HT1080 (cell line): ENCODE measurements at places on chromosomes 5 and 9. TPM values are rescaled to one million over a fixed set of nuclear protein-coding genes. Genes with fewer than 3 reads are reported as not detected.

NDOR1 gene
- 17.9 and 26.2 TPM in 2 replicates for total RNA-seq

PCDHGA8 gene
- total RNA-seq: 0.17 and 0.61 TPM in 2 replicates

PCDHGC3 gene
- total RNA-seq: 36.5 and 44.6 TPM in 2 replicates

PCDHGA11 gene
- total RNA-seq: 0.42 and 0.50 TPM in 2 replicates

BARX1 gene
- not detected in 2 replicates for total RNA-seq

MARVELD2 gene
- 0.17 and 0.23 TPM in 2 replicates for total RNA-seq

GABBR2 gene
- total RNA-seq: 1.9 and 3.7 TPM in 2 replicates

SLC34A1 gene
- 0.10 and 0.34 TPM in 2 replicates for total RNA-seq

DNA sequence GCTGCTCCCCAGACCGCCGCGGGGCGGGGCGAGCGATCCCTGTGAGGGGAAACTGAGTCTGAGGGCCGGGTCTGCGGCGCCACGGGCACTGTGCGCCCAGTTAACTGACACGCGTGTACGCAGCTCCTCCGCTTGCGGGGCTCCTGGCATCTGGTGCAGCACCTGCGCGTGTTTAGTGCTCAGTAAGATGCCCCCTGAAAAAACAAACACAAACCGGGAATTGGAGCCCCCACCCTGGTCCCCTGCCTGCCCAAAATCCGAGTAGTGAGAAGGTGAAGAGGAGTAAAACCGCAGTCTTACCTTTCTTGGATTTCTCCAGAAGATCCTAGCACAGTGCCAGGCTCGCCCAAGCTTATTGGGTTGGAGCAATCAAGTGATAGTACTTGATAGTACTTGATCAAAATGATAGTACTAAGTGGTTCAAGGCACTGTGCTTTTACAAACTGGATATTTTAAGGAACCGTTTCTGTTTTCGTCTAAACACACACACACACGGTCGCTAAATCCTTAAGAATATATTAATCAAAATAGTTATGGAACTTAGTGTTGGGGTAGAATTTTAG, 2.7 kb upstream of the TRAF1 start:
- DNase-seq: no peak

- peak; percentile 7 for DNase-seq
Measured at GRCh38 chr9:20125727-20126126, 336.9 kb upstream of the SLC24A2 start.

- peak; percentile 41 for DNase-seq
Measured at GRCh38 chr5:143134900-143135299, 268.6 kb downstream of the NR3C1 start.

DNA sequence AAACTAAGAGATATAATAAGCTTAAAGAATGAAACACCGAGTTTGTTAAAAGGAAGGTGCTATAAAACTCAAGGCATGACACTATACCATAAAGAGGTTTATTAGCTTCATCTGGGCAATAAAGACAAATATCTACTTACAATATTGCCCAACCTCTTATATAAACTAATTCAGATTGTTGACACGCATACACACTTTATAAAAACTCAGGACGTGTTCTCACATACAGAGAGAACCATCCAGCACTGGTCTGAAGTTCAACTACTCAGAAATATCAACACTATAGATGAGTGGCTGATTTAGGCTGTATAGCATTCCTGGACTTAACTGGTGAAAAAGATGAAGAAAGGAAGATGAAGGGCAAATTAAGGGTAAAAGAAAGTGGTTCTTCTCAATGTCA, 81.2 kb downstream of the FRMD3 start:
- no peak for DNase-seq

- peak; percentile 32 for DNase-seq
Measured at GRCh38 chr5:173581408-173582215, 34.8 kb downstream of the BOD1 start.

DNA sequence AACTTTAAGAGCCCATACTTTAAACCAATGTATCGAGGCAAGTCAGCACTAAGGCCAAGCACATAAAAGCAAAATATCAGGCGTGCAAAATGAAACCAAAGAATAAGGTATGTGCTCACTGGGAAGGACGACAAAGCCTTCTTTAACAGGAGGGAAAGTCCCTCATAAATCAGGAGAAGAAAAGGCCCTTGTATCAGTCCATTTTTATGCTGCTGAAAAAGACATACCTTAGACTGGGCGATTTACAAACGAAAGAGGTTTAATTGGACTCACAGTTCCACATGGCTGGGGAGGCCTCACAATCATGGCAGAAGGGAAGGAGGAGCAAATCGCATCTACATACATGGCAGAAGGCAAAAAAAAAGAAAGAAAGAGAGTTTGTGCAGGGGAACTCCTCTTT, 68.9 kb downstream of the UBE2QL1 start:
- DNase-seq: no peak

DNA sequence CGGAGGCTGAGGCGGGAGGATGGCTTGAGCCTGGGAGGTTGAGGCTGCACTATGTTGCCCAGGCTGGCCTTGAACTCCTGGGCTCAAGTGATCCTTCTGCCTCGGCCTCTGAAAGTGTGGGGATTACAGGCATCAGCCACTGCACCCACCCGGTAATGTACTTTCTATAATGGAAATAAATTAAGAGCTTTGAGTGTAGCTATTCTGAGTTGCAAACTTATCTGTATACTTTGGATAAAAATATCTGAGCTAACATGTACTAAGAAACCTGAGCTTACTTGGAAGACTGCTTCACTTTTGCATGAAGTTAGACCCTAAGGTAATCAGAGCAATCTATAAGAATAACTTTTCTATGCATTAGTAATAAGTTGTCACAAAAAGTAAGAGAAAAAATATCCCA, 50.0 kb downstream of the UNC13B start:
- no peak for DNase-seq

GRCh38 chr5:108430931-108431608, 49.2 kb upstream of the FBXL17 start:
- DNase-seq: peak; percentile 24

- no peak for DNase-seq
Measured at GRCh38 chr9:137266162-137266527, 11.0 kb downstream of the NELFB start.

DNA sequence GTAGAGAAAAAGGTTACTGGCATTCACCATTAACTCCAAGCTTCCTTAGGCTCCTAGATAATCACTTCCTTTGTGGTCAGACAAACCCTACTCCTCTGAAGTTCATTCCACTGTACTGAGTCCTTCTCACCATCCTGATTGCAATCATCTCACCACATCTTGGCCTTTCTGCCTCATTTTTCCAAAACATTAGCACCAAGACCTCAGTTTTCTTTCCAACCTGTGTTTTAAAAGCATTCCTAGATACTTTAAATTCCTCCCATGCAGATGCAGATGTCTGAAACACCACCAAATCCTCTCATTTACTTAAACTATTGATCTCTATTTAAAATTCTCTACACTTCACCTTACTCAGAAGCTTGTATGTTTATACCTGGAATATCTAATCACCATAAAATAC, 961.3 kb upstream of the CTNND2 start:
- DNase-seq: peak; percentile 81

- DNase-seq: no peak
Measured at GRCh38 chr5:93585767-93586385, 2.9 kb downstream of the NR2F1 start.

- no peak for DNase-seq
Measured at GRCh38 chr9:33453286-33453860, 6.0 kb upstream of the AQP3 start.

GRCh38 chr5:154472871-154473580, 5.0 kb downstream of the HAND1 start:
- no peak for DNase-seq

DNA sequence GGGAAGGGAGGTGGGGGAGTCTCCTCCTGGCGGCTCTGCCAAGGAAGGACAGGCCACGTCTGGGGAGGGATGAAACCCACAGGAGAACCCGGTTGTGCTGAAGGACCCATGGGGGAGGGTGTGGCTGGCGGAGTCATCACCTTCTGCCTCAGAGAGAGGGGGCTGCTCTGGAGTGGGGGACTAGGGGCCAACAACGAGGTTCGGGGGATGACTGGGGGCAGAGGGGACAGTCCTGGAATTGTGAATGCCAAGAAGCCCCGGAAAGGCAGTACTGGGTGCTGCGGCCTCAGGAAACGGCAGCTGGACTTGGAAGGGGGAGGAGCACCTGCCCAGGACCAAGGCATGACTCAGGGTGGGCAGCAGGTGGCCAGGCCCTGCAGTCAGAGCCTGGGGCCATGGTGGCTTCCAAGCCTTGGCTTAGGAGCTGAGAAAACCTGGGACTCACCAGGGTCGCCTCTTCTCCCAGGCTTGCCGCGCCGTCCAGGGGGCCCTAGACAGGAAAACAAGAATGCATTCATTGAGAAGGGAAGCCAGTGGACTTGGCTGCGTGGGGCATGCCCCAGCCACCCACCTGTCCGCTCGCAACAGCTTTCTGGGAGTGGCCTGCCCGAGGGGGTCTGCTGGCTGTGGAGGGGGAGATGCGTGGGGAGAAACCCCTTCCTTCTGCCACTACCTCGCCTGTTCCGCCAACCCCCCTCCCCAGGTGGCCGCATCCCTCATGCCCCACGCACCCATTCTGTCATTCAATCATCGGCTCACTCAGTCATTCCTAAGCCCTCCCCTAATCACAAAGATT, 74.0 kb upstream of the PHYKPL start:
- DNase-seq: no peak

DNA sequence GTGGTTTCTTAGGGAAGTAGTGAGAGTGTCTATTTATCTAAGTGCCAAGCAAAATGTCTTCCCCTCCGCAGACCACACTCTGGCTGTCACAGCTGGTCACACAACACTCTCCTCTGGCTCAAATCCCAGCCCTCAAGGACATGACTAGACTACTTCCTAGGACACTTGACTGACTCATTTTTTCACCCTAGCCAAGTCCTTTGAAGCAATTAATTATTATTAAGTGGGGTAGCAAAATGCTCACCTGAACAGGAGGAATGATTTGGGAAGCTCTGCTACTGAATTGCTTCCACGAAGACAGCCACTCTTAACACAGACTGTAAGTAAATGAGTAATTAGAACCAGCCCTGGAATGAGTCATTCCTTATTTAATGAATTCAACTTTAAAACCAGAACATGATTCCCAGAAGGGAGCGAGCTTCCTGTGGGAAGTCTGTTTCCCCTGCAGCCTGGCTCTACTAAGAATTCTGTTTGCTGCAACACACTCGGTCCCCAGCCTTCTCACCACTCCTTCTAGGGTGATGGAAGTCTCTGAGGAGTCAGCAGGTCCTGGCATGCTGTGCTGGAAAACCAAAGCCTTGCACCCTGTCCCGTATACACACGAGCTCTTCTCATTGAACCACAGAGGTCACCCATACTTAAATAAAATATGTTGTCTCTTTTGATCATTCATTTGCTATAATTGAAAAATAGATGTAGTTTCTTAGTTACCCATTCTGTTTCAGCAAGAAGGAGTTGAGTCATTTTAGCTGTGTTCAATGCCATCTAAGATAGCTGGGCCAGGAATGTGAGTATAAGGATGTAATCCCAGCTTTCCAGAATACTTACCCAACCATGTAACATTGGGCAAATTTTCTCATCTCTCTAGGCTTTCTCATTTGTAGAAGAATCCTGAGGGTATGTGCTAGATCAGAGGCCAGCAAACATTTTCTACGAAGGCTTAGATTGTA, 218.6 kb upstream of the RASEF start:
- peak; percentile 78 for DNase-seq

DNA sequence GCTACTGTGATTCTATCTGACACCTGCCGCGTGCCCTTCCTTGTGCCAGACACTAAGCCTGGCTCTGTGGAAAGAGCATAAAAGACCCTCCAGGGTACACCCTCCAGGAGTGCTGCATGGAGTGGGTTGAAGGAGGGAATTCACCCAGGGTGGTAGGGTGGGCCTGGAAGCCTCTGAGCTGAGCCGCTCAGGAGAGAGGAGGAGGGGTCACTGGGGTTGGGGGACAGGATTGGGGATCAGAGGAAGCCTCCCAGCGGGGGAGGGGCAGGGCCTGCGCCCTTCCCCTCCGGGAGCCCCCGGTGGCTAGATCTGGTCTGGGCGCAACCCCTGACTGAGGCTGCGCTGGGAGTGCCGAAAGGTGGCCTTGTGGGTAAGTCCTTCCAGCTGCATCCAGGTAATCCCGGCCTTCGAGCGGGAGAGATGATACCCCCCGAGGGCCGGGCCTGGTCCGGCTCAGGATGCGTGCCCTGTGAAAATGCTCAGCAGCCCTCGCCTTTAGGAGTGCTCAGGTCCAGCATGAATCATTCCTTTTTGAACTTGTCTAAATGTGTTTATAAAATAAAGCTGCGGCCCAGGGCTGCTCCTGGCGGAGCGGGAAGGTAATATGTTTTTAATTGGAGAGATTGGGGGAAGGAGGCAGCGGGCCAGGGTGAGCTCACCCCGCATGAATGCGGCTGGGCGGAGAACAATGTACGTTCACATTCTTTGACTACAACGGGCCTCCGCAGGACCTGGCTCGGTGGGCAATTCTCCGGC, 118.1 kb upstream of the SMIM23 start:
- peak; percentile 42 for DNase-seq

GRCh38 chr9:12194731-12195130, 498.5 kb upstream of the TYRP1 start:
- no peak for DNase-seq

- DNase-seq: no peak
Measured at GRCh38 chr5:68688547-68688946, 405.3 kb upstream of the SLC30A5 start.

DNA sequence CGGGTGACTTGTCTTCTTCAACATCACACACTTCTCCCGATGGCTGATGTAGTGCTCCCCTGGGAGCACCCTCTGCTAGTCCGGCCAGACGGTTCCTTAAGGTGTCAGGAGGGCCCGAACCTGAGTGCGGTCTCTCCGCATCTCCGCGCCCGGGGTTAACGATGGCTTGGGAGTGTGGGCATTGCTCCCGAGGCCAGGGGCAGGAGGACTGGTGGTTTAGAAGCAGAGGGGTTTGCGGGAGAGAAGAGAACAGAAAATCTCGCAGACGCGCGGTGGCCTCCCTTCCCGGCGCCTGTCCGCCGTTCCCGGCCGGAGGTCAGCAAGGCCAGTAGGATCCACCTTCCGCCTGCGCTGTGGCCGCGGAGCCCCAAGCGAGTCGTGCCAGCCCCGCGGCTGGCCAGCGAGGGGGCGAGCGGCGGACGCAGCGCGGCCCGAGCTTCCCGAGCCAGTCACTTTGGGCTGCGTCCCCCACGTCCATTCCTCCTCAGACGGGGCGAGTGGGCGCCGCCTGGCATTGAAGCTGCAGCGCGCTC, 700 bp downstream of the CDO1 start:
- no peak for DNase-seq

DNA sequence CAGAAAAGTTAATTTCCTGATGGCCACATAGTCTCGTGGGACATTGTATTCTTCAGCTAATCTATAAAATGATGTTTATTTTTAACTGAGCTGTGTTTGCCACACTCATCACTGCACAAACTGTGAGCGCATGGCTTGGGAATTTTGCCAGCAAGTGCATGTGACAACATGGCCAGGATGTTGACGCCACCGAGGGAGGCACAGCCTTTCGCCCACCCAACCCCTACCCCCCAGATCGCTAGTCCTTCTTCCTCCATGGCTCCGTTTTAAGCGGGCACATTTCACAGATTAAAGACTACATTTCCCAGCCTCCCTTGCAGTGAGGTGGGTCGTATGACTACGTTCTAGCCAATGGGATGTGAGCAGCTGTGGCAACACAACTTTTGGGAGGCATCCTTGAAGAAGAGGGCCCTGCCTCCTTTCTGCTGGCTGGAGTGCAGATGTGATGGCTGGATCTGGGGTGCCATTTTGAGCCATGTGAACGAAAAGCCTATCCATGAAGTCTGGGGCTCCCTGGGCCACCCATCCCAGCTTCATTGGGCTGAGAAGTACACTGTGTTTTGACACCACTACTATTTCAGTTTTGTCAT, 7.9 kb downstream of the NRARP start:
- DNase-seq: peak; percentile 53
